ENCODE measurements at places on chromosomes 6 and 20. TPM values are rescaled to one million over a fixed set of nuclear protein-coding genes. Genes with fewer than 3 reads are reported as not detected.

- no peak for DNase-seq
Measured at GRCh38 chr20:59170406-59171349, 7.1 kb downstream of the ZNF831 start.

- DNase-seq, result no peak
Measured at GRCh38 chr6:85726206-85726605, 83.5 kb upstream of the SYNCRIP start.

GRCh38 chr20:12886618-12887363 lies 122.0 kb upstream of the SPTLC3 start:
- DNase-seq, result no peak

DNA sequence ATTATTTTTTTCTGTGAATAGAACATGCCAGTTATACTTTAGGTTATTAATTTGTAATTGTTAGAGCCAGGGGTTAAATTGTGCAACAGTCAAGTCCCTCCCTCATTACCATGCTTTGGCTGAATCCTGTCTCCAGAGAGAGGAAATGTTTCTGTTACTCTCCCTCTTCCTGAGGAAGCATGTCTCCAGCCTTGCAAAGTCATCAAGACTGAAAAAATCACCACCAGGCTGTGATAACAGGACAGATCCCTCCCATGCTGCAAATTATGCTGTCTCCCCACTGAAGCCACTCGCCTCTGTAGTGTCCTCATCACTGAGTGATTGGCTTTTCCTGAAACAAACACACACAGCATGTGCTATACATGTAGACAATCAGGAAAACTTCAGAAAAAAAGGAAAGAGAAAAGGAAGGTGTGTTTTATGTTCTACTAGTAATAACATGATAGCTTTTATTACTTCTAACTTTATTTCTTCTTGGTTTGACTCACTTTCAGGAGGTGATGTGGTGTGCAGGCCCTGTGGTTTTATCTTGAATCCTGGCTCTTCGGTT lies 290.0 kb upstream of the JAG1 start:
- DNase-seq, result no peak

DNA sequence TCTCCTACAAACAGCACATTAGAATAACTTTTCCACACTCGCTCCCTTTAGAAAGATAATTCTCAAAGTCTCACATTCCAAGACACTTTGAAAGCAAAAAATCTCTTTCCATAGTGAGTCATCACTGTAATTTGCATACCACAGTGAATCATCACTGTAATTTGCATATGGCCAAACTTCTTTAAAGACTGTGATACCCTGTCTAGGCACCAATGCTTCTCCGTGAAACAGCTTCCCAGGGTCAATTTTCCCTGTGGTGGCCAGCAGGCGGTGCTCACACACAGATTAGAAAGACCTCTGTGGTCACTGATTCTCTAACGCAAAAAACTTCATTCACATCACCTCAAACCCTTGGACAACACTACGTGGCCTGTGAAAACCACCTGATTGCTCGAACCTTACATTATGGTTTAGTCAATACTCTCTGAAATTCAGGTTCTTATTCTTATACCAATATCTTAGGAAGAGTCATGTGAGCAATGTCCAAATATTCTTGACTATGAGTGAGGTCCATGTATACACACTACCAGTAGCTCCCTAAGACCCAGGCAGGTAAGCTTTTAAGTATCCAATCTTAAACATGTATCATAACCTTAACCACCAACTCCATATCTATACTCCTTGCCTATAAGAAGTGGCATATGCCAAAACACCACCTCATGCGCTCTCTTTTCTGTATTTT lies 78.5 kb upstream of the PHACTR1 start:
- DNase-seq, result peak; percentile 88

Gene TUBB2B
- total RNA-seq, result 10.4 TPM

Gene MAS1
- total RNA-seq, result not detected

All from GM23248 (cell line).